ENCODE measurements at places on chromosomes 7 and 10.

- no peak for DNase-seq
Measured at GRCh38 chr10:53079283-53079682, 306.7 kb upstream of the MBL2 start.

- peak; percentile 34 for DNase-seq
Measured at GRCh38 chr10:68900427-68901104, 549 bp upstream of the DDX50 start.

DNA sequence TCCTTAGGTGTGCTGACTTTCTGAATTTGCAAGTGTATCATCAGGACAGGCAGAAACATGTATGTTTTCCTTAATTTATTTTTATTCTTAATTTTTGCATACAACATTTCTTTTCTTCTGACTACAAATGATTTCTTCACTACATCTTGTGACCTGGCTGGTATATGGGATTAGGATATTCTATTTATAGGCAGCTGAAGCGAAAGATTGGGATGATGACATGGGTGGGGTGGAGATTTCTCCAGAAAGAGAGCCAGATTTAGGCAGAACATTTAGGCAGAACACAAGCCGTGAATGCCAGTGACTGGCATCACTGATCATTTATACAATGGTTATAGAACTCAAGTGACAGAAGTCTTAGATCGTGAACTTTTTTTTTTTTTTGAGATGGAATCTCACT is 256.7 kb downstream of the KLF6 start:
- no peak for DNase-seq

- DNase-seq, result no peak
Measured at GRCh38 chr10:119131512-119132240, 27.8 kb downstream of the DENND10 start.

DNA sequence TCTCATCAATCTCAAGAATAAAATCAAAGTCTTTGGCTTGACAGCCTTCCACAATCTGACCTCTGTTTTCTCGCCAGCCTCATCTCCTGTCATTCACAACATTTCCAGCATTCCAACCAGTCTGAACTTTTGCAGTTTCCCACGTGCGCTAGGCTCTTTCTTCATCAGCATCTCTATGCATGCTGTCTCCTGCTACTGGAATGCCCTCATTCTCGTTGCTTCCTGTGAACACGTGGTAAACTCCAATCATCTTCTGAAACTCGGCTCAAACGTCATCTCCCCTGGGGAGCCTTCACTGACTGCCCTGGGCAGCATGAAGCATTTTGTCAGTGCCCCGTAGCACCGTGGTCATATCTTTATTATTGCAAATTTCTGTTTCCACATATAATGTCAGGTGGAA is 12.2 kb upstream of the RSBN1L start:
- DNase-seq, result no peak

- DNase-seq, result no peak
Measured at GRCh38 chr7:129282865-129283264, 58.0 kb downstream of the AHCYL2 start.

DNA sequence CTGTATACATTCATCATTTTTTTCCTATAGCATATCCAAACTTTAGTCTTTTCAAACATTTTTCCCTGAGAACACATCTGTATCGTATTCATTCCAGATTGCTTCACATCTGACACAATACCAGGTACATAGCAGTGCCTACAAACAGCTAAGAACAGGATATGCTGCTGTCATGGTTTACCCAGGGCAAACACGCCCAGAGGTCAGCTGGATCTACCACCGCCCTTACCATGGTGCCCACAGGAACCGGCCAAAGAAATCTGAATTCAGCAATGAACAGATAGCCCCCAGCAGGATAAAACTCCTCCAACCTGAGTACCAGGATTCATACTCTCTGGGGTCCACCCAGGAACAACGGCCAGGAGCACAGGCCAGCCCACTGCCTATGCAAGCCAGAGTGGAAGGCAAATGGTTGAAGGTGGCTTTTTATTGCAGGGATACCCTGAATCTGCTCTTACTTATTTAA is 43.0 kb downstream of the TNS3 start:
- DNase-seq, result no peak
